ENCODE measurements at places on chromosomes 16 and 17.

DNA sequence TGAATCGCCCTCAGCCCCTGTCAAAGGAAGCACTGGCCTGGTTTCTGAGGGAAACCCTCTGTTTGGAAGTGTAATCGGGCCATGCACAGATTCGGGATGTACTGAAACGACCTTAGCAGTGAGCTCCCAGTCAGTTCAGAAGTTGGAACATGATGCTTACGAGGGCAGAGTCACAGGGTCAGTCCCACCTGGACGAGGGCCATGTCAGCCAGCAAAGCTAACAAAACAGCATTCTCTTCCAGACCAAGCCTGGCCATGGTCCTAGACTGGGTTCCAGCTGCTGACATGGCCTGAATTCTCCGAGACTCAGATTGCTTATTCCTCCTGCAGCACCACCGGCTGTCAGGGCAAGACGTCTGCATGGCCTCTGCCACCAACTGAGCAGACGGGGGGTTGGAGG lies 192.2 kb upstream of the WSCD1 start:
- DNase-seq: no peak

- no peak for DNase-seq
Measured at GRCh38 chr17:52026075-52026474, 132.4 kb downstream of the CA10 start.

DNA sequence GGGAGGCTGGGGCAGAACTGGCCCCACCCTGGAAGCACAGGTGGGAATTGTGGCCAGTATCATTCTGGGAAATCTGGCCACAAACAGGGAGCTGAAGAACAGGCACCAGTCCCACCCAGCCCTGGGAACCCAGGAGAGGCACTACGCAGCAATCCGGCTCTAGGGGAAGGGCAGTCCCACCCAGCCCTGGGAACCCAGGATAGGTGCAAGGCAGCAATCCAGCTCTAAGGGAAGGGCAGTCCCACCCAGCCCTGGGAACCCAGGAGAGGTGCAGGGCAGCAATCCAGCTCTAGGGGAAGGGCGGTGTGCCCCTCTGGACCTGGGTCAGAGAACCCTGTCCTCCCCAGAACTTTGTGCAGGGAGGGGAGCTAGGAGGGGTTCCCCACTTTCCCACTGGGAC lies 7.1 kb downstream of the DRC3 start:
- no peak for DNase-seq

GRCh38 chr16:53457670-53458069 lies 23.4 kb downstream of the RBL2 start:
- peak; percentile 30 for DNase-seq

- DNase-seq: no peak
Measured at GRCh38 chr16:14668556-14669223, 25.4 kb downstream of the PLA2G10 start.

- no peak for DNase-seq
Measured at GRCh38 chr16:75062135-75062975, 54.2 kb downstream of the LDHD start.

DNA sequence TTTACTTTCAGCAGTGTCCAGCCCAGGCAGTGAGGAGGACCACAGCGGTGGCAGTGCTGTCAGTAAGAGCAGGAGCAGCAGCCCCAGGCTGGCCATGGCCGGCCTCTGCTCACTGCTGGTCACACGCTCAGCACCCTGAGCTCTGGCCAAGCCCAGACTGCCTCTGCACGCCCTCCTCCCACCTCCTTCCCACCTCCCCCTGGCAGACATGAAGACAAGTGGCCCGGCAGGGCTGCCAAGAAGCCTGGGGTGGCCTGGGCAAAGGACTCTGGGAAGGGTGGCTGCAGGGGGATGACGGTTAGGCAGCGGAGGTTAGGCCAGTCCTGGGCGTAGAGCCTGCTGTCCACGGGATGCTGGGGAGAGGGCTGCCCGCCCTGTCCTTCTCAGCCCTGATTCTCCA lies at the start of gene C16orf89:
Gene C16orf89, minus strand, starts transcription at position 144 of the 400 bp plus-strand sequence. Its CDS starts 48 bp downstream, at position 96.
- no peak for DNase-seq

- no peak for DNase-seq
Measured at GRCh38 chr17:36500745-36501225, 14.3 kb downstream of the ZNHIT3 start.

DNA sequence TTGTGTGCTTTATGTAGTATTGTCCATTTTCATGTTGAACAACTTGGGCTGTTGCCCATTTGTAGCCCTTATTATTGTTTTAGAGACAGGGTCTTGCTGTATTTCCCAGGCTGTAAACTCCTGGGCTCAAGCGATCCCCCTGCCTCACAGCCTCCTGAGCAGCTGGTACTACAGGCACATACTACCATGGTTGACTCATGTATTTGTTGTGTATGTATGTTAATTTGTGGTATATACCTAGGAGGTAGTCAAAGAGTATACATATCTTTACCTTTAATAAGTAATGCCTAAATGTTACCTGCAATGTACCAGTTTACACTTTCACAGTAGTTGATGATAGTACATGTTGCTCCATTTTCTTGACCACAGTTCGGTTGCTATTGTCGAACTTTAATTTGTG lies 18.1 kb downstream of the PPM1D start:
- no peak for DNase-seq

- no peak for DNase-seq
Measured at GRCh38 chr16:31710134-31710533, 163.5 kb upstream of the ZNF267 start.

DNA sequence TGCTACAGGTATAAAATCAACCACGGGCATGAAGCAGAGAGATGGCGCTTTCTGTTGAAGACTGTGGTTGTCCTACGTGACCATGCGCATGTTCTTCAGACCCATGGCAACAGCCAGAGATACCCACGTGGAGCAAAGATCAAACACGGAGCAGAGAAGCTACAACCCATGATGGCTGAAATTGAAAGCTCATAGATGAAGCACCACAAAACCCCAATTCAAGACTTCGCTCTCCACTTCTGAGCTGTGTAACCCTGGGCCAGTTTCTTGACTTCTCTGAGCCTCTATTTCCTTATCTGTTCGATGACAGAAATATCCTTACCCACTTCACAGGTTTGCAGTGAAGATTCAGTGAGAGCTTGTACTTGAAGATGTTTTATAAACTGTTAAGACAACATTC lies 49.6 kb downstream of the C16orf95 start:
- no peak for DNase-seq

DNA sequence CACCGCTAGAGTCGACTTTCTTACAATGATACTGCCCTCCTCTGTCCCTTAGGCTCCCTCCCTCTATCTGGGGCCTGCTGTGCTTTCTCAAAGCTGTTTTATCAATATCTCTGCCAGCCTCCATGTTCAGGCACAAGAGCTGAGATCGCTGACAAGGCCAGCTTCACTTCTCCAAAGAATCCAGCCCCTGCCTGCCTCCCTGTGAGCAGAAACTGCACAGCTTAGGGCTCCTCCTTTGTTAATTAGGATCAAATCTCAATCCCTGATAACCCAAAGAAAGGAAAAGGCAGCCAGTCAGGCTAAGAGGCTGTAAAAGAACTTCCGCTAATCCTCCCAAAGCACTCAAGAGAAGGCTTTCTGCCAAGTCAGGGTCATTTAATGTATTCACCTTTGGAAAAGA lies 616.0 kb upstream of the CDH11 start:
- DNase-seq: no peak

- no peak for DNase-seq
Measured at GRCh38 chr16:11593581-11593980, 6.9 kb upstream of the LITAF start.

DNA sequence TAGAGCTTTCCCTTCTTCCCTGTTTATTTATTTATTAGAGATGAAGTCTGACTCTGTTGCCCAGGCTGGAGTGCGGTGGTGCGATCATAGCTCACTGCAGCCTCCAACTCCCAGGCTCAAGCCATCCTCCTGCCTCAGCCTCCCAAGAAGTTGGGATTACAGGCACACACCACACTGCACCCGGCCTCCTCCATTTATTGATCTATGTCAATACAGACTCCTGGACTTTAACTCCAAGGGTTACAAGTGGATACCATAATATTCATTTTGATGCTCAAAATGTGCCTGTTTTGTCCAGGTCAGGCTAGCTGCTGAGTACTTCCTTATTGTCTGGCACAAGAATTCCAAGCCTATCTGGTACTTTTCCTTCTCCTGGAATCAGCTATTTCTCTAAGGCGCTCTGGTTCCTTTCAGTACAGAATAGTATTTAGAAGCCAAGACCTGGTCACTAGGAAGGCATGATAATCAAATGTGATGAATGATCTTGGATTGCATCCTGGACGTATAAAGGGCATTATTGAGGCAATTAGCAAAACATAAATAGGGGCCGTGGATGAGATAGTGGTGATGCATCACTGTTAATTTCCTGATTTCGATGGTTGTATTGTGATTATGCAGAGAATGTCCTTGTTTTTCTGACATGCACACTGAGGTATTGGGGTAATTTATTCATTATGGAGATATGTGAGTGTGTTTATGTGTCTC lies 21.7 kb downstream of the IL4R start:
- no peak for DNase-seq

DNA sequence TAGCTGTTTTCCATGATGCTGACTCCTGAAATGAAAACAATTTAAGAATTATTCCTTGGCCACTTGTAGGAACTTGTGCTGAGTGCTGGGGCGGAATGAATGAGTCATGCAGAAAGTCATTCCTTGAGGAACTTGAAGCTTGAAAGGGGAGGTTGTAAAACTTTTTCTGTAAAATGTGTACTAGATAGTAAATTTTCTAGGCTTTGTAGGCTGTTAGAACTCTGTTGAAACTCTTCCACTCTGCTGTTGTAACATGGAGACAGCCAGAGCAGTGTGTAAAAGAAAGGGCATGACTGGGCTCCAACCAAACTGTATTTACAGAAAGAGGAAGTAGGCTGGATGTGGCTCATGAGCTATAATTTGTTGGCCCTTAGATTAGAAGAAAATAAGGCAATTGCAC lies 46.1 kb downstream of the ABCA8 start:
- peak; percentile 97 for DNase-seq

GRCh38 chr17:20998571-20999043 lies 44.2 kb downstream of the USP22 start:
- peak; percentile 9 for DNase-seq

DNA sequence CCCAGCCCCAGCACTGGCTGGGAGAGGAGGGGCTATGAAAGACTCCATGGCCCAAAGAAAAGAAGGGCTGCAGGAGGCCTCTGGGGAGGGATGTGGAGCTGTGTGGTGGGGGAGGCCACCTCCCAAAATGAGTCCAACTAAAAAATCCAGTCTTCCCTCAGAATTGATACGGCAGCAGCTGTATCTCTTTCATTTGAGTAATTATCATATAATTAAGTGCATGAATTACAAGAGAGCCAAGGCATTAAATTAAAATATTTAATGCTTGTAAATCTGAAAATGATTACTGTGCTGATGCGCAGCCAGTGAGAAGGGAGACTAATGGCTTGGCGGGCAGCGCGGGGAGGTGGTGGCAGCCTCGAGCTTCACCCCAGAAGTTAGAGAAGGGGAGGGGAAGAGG lies 192.8 kb downstream of the C16orf78 start:
- no peak for DNase-seq

GRCh38 chr17:8152112-8152775 lies at the start of gene PER1:
Gene PER1 (minus strand): TSS chr17:8152404. CDS start chr17:8150706, 1,698 bp downstream.
- DNase-seq: peak; percentile 97

- DNase-seq: no peak
Measured at GRCh38 chr16:1291576-1291974, 17.9 kb upstream of the UBE2I start.

DNA sequence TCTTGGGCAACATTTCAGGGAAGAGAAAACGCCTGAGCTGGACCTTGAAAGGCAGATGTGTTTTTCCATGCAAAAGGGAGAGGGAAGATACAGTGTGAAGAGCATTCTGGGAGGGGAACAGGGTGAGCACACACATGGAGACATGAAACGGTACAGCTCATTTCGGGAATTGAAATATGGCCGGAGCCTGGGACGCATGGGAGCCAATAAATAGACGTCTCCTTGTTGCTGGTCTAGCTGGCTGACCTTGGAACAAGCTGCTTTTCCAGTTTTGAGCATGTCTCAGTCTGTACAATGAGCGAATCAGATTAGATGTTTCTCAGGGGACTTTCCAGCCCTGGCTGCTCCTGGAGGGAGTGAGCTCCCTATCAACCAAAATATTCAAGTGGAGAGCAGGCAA lies 63.6 kb downstream of the ASIC2 start:
- DNase-seq: no peak

- DNase-seq: peak; percentile 92
Measured at GRCh38 chr17:7857713-7858521, at the start of gene CYB5D1. Gene CYB5D1 (plus strand): TSS chr17:7858003. CDS start chr17:7858135, 132 bp downstream.

GRCh38 chr17:37041932-37042331 lies 93.2 kb downstream of the AATF start:
- DNase-seq: no peak

DNA sequence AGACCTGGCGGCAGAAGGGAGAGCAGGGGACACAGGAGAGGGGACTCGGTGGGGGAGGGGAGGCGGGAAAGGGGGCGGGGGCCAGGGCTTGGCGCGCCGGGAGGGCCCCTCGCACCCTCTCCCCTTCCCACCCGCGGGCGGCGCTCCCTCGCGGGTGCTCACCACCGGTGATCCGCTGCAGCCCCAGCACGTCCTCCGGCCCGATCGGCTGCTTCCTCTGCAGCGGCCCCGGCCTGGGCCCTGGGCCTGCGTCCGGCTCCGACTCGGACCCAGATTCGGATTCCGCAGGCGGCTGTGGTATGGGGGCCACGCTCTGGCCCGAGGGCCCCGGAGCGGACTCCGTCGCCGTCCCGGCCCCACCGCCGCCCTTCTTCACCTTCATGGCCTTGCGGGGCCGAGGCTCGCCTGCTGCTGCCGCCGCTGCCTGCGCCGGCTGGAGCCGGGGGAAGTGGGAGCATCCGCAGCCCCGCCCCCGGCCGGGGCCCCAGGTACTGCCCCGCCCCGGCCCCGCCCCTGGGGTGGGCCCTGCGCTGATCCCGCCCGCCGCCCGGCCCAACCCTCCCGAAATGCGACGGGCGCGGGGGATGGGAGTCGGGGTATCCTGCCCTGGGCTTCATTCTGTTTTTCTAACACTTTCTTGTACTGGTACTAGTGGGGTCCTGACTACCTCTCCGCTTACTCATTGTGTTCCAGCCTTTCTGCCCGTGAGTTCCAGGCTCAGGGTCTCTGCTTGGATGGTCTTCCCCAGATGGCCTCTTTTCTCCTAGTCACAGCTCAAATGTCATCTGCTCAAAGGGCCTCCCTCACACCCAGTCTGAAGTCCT lies at the start of gene UNC119:
Gene UNC119, minus strand, starts transcription at position 449 of the 824 bp plus-strand sequence. Its CDS starts 67 bp downstream, at position 382.
- peak; percentile 69 for DNase-seq

GRCh38 chr16:1169285-1170075 lies 16.6 kb downstream of the CACNA1H start:
- DNase-seq: no peak

- no peak for DNase-seq
Measured at GRCh38 chr17:45848405-45848804, 3.7 kb downstream of the SPPL2C start.

- peak; percentile 18 for DNase-seq
Measured at GRCh38 chr16:11994143-11995119, 17.9 kb downstream of the SNX29 start.

DNA sequence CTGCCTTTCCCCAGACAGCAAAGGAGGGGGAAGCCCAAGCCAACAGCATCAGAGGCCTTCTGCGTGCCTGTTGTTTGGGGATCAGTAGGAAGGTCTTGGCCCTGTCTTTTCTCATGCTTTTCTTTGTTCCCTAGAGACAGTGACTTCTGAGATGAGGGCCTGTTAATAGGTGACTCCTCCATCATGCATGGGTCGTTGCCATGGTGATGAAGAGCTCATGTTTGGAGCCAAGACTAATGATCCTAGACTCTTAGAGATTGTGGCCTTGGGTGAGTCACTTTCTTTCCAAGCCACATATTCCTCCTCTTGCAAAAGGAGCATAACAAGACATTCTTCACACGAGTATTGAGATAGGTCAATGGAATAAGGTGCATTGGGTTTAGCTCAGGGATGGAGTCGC lies 201.1 kb upstream of the ASIC2 start:
- no peak for DNase-seq

Measured in iris pigment epithelial cell (primary cell).